ENCODE measurements at places on chromosomes 4 and X. TPM values are rescaled to one million over a fixed set of nuclear protein-coding genes. Genes with fewer than 3 reads are reported as not detected.

CORIN gene
- total RNA-seq: 0.71 TPM

CTAG1A gene
- not detected for total RNA-seq

SYP gene
- total RNA-seq: 8.0 TPM

METAP1 gene
- total RNA-seq: 47.6 TPM

CSN1S1 gene
- not detected for total RNA-seq

SLC10A6 gene
- total RNA-seq: 2.1 TPM

BEX5 gene
- total RNA-seq: 4.6 TPM

SSX4 gene
- total RNA-seq: not detected

COL25A1 gene
- total RNA-seq: 0.82 TPM

NAP1L5 gene
- total RNA-seq: 7.5 TPM

KLHL4 gene
- 0.33 TPM for total RNA-seq

HEPH gene
- total RNA-seq: 84.2 TPM

GABRA4 gene
- 0.28 TPM for total RNA-seq

RPS6KA6 gene
- total RNA-seq: 2.5 TPM

PFKFB1 gene
- not detected for total RNA-seq

GAGE13 gene
- not detected for total RNA-seq

DUSP21 gene
- not detected for total RNA-seq

ZFP92 gene
- 2.1 TPM for total RNA-seq

MMRN1 gene
- total RNA-seq: 48.7 TPM

INPP4B gene
- total RNA-seq: 27.3 TPM

WNK3 gene
- 1.6 TPM for total RNA-seq

NUDT10 gene
- total RNA-seq: 11.8 TPM

AFM gene
- not detected for total RNA-seq

CTAG2 gene
- not detected for total RNA-seq

DDX53 gene
- total RNA-seq: not detected

CLDN22 gene
- not detected for total RNA-seq

ZNF732 gene
- total RNA-seq: not detected

MAGEA12 gene
- not detected for total RNA-seq

VSIG4 gene
- total RNA-seq: 102 TPM

CT45A1 gene
- not detected for total RNA-seq
